ENCODE measurements at places on chromosomes 5 and 9.
A peak's percentile ranks its signal among the peaks of the same experiment; 100 is the strongest.

GRCh38 chr9:87973730-87974292, 522 bp downstream of the CDK20 start:
- no peak for DNase-seq

- no peak for DNase-seq
Measured at GRCh38 chr9:14627513-14627912, 65.7 kb downstream of the ZDHHC21 start.

GRCh38 chr9:98401140-98402018, 145.9 kb upstream of the TBC1D2 start:
- no peak for DNase-seq

GRCh38 chr5:53095931-53096525, 13.5 kb downstream of the MOCS2 start:
- peak; percentile 27 for DNase-seq

DNA sequence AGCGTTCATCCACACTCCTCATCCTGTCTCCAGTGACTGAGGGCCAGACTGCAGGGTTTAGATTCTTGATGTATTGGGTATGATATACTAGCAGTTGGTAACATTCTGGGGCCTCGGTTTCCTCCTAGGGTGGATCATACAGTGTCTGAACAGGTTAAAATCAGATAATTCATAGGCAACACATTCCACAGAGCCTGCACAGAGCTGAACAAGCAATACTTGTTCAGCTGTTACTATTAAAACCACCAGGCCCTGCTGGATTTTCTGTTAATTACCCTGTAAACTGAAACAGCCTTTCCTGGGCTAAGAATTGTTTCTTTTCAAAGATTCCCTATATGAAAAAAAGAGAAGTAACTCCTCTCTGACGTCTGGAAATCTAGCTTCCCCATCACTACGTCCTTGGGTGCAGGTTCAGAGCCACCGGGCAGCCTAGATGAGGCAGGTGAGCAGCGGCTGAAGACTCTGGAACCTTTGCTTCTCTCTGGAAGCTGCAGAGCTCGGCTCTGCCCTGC, 1313.5 kb upstream of the WWC1 start:
- no peak for DNase-seq

- no peak for DNase-seq
Measured at GRCh38 chr5:107873877-107874276, 203.1 kb upstream of the EFNA5 start.

- DNase-seq = no peak
Measured at GRCh38 chr5:635306-636055, 23.3 kb downstream of the CEP72 start.

- DNase-seq = no peak
Measured at GRCh38 chr5:16464231-16464630, 1.4 kb downstream of the ZNF622 start.

GRCh38 chr5:168291964-168292785, 730 bp downstream of the WWC1 start:
- no peak for DNase-seq

DNA sequence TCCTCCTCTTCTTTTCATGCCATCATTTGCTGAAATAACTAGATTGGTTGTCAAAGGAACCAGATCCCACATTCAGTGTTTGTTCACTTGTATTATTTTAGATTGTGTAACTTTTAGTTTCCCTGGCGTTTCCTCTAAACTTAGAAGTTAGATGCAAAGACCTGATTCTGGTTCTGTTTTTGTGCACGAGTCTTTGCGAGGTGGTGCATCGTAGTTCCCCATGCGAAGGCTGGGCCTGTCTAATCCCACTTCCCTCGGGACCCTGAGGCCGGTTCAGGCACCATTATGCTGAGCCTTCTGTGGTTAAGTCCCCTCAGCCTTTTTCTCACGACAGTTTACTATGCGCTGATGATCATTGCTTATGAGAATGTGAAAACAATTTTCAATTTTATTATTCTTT, 219.1 kb upstream of the OTULINL start:
- DNase-seq = peak; percentile 25

- DNase-seq = no peak
Measured at GRCh38 chr9:120456218-120456617, 123.7 kb downstream of the CDK5RAP2 start.

DNA sequence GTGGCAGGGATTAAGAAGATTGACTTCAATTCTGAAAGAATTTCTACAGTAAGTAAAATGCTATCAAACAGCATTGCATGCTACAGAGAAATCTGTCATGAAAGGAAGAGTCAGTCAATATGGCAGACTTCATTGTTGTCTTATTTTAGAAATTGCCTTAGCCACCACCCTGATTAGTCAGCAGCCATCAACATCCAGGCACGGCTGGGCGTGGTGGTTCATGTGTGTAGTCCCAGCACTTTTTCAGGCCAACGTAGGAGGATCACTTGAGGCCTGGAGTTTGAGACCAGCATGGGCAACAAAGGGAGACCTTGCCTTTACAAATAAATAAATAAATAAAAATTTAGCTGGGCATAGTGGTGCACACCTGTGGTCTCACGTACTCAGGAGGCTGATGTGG, 46.6 kb downstream of the RMI1 start:
- DNase-seq = no peak

- DNase-seq = no peak
Measured at GRCh38 chr5:147691130-147691529, 91.4 kb downstream of the JAKMIP2 start.

GRCh38 chr9:91734371-91734981, 215.6 kb downstream of the ROR2 start:
- no peak for DNase-seq

GRCh38 chr5:100779669-100780375, 123.3 kb downstream of the ST8SIA4 start:
- peak; percentile 55 for DNase-seq

DNA sequence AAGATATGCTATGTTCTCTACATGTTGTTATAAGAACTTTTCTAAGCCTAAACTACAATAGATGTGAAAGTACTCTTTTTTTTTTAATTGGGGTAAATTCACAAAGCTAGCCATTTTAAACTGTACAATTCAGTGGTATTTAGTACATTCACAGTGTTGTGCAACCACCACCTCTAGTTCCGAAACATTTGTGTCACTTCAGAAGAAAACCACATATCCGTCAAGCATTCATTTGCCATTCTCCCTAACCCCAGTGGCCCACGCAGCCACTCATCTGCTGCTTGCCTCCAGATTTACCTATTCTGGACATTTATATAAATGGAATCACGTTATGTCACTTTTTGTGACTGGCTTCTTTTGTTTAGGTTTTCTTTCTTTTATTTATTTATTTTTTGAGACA, 43.1 kb downstream of the SPTAN1 start:
- no peak for DNase-seq

DNA sequence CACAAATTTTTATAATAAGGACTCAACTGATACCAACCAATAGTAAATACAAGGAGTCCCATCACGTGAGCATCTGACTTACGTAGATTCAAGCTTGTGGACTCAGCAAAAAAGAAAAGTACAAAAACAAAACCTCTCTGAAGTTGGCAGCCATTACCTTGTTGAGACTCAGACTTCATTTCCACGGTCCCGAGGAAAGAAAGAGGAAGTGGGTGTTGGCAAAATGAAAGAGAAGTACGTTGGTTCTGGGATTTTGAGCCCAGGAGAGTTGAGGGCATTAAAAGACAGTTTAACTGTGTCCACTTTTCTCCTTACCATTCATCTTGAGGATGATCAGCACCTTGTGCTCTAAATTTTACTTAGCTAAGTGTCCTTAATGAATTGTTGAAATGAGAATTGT, 26.7 kb downstream of the NCBP1 start:
- DNase-seq = no peak

GRCh38 chr5:144972317-144972716, 801.6 kb downstream of the KCTD16 start:
- DNase-seq = no peak

DNA sequence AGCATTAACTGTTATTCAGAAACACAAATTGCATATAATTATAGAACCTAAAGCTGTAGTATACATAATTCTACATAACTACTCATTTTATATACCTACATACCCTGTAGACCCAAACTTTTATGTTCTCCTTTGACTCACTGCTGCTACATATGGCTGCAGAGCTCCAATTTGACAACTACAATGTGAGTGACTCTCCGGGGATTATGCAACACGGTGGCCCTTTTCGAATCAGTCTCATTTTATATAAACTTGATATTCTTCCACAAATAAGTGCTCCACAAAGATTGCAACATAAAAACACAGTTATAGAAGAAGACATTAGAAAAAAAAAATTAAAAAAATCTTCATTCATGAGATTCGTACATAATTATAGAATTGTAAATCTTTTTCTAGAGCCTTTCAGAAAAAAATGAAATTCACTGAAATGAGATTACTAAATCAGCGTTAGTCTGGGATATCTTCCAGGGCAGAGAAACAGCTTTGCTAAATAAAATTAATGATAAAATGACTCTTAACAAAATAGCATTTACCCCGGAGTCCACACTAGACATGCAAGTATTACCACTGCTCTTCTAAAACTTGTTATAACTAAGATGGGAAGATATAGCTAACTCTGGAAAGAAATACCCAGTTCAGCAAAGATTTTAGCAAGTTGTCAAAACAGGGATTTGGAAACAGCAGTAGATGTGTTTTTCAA, 52.6 kb downstream of the SRFBP1 start:
- no peak for DNase-seq

- DNase-seq = no peak
Measured at GRCh38 chr9:113957351-113957750, 81.2 kb downstream of the ZNF618 start.

DNA sequence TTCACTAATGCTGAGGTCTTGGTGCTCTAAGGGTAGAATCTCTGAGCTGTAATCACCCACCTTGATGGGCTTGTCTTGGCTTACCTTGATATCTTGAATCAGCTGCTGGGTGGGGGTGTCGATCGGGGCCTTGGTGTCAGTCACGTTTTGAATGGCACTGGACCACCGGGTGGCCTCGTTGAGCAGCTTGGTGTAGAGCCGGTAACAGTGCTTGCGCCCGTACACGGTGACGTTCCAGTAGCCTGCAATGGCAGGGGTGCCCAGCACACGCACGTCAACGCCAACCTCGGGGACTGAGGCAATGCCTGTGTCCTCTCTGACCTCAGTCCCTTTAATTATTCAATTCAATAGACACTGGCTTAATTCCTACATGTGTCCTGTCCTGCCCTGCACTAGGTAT, 63.1 kb upstream of the RETREG1 start:
- DNase-seq = no peak

DNA sequence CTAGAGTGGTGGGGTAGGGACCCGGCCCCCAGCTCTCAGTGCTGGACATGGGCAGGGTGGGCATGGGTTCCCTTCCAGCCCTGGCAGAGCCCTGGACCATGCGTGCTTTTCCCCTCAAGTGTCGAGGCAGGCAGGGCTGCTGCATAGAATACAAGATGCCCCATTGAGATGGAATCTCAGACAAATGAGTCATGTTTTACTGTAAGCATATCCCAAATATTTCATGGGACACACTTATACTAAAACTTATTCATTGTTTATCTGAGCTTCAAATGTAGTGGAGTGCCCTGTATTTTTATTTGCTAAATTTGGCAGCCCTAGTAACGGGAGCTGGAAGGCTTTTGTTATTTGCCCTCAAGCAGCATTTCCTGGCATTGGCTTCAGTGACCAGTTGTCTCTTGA, 3.2 kb upstream of the RNU6ATAC start:
- no peak for DNase-seq

GRCh38 chr5:91166059-91166807, 216.9 kb downstream of the ARRDC3 start:
- DNase-seq = no peak

- DNase-seq = no peak
Measured at GRCh38 chr5:35324679-35325078, 94.4 kb upstream of the PRLR start.

DNA sequence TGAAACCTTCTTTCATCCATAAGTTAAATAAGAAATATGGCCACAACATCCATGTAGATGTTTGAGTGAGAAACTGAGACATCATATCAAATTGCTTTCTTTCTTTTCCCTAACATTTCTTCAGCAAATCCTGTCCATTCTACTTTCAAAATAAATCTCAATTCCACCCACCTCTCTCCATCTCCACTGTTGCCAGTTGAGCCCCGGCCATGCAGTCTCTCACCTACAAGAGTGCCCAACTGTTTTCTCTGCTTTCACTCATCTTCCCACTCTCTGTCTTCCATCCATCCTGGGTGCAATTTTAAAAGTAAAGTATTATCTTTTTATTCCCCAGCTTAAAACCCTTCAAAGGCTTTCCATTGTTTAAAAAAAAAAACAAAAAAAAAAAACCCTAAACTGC, 260.4 kb downstream of the DEPDC1B start:
- no peak for DNase-seq

DNA sequence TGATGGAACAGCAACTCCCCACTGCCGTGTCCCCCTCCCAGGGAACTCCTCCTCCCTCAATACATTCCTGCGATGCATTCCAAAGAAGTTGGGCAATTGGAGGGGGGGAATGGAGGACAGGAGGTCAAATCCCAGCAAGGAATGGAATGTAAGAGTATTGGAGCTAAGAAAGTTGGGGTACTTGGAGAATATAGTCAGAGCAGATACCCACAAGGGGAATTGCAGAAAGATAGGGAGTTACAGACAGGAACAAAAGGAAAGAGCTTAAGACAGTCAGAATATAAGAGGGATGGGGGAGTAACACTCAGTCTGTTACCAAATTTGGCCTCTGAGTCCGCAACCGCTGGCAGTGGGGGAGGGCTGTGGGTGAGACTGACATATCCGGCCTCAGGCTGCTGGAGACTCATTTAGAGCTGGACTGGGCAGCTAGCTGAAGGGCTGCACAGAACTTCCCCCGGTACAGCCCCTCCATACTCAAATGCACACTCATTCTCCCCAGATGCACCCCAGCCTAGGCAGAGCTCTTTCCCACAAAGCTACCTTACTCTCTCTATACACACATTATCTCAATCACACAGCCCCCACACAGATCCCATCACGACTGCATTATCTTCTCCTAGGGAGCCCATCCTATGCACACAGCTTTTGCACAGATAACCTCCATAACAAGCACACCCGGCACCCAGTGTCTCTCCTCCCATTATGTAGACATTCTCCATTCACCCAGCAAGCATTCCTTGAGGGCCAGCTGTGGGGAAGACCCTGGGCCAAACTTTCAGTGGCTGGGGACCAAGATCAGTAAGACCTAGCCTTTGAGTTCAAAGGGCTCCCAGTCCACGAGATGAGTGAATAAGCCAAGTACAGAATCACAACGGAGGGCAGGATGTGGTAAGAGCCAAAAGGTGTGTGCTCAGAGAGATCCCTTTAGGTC, 3.7 kb downstream of the TLN1 start:
- DNase-seq = peak; percentile 39

- DNase-seq = no peak
Measured at GRCh38 chr9:118276784-118277183, 572.6 kb downstream of the TLR4 start.

DNA sequence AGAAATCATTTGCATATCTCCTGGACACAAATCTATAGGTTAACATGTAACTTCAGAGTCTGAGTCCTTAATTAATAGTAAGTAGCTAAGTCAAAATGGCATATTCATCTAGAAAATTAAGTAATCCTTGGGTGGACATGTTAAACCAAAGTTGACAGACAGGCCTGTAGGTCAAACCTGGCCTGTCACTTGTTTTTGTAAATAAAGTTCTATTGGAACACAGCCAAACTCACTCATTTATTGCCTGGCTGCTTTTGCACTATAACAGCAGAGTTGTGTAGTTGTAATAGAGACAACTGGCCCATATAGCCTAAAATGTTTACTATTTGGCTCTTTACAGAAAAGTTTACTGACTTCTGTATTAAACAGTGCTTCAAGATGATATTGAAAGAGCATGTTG, 24.6 kb upstream of the GPR21 start:
- DNase-seq = no peak
